Stimulated activated CD8-positive, alpha-beta memory T cell treated with anti-CD3 and anti-CD28 coated beads, Interleukin-15, amount 100 ng/mL, for 24 hours (primary cell): ENCODE measurements at places on chromosomes 1 and 21.

DNA sequence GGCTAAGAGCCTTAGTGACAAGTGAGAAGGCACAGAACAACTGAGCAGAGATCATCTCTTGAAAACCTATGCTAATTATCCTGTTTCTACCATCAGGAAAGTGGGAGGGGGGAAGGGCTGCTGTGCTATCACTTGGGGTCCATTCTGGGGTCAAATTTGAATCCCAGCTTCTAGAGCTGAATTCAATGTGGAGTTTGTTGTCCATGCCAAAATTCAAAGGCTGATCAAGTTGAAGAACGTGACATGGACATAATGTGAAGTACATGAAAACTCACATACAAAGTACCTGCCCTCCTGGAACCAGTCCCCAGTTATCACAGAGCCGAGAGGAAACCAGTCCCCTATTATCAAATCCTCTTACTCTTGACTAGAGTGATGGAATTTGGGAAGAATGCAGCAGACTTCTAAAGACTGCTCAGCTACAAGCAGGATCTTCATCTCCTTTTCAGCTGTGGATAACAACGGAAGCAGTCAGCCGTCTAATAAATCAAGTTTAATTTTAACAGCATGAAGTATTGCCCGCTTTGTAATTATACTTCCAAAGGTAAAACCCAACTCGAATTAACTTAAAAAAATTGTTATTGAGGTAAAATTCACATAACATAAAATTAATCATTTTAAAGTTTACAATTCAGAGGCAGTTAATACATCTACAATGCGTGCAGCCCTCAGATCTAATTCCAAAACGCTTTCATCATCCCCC is 78.3 kb downstream of the SLC45A1 start:
- DNase-seq, result no peak

DNA sequence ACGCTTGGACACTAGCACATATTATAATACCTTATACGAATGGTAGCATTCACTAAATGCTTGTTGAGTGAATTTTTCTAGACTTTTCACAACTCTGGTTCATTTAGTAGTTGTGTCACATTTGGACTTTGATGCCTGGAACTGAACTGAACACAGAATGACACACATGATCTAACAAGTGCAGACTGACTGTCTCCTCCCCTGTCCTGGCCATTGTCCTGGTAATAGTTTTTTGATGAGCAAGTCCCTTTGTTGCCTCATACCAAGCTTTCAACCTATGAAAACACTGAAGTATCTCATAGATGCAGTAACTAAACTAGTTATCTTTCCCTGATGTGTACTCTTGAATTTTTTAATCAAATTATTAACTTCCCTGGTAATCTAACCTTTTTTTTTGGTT is 66.4 kb downstream of the LRRC8D start:
- DNase-seq, result no peak

GRCh38 chr1:66350001-66350547 is 183.9 kb upstream of the SGIP1 start:
- no peak for DNase-seq

DNA sequence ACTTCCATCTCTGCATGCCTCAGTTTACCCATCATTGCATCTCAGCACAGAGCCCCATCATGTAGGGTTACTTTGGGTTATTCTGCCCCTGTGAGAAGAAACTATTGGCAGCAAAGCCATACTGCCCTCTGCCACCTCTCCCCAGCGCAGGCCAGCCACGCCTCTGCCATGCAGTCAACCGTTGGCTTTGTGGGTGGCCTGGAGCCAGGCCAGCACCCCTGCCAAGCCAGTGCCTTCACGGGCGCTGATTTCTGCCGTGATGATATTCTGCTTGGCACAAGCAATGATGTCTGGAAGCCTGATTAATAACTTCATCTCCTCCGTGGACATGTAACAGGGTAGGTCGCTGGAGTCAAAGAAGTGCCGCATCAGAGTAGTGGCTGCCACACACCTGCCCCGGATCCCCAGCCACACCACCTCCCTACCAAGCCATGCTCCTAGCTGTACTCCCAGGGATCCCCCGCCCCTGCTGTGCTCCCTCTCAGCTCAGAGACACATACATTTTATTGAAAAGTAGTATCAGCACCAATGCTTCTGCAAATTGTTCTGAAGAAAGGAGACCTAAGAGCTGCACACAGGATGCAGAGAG is 15.0 kb upstream of the CEP85 start:
- no peak for DNase-seq

DNA sequence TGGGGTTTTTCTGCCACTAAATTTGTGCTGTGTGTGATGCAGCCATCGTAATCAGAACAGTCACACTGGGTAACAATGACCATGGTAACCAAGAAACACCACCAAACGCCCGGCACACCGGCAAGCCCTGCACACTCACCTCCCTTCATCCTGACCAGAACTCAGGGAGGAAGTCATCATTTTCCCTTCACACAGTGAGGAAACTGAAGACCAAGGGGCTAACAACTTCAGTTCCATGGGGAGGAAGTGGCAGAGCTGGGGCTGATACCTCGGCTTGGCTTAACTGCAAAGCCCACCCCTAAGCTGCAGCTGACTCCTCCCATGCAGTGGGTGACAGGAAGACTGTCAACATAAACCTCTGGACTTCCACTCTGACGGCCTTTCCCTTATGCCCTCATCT is 69.3 kb upstream of the BCAR3 start:
- no peak for DNase-seq

- DNase-seq, result no peak
Observed at GRCh38 chr1:11529763-11530730, 51.1 kb downstream of the DISP3 start.

DNA sequence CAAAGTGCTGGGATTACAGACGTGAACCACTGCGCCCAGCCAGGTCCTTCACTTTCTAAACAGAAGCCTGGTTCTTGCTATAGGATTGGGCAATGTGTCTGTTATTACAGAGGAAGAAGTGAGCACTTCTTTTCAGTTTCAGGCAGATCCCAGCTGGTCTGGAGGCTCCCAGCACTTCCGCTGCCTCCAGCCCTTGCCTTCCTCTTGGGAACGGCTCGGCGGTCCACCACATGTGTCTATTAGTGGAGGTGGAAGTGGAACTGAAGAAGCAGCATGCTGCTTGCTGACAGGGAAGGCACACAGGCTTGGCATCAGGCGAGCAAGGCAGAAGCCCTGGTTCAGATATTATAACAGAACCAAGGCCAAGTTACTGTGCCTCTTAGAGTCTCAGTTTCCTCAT is 17.0 kb downstream of the MKNK1 start:
- DNase-seq, result no peak

DNA sequence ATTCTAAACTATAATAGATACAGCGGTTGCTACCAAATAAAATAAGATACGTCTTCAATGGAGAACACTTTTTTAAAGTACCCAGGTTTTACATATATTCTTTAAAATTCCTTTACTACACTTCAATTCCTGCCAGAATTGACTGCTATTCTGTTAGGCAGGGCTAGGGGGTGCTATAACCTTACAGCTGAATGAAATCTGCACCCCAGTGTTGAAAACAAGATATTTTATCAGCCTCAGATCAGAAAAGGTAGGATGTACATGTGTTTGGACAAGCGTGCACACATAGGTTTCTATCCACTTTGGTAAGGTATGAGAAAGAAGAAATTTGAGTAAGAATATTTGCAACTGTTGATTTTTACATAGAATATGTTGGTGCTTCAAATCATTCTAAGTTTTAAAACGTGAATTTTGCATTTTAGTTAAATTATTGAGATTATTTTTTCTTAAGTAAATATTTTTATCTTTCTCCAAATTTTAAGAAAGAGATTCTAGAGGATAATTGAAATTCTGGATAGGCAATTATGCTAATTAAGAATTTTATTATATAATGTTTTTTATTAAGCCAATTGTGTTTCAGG is 490.8 kb upstream of the ADGRL4 start:
- DNase-seq, result no peak

- DNase-seq, result no peak
Observed at GRCh38 chr1:89069951-89070350, 4.9 kb upstream of the GBP1 start.

GRCh38 chr1:23553231-23554126 is 5.8 kb downstream of the ID3 start:
- DNase-seq, result no peak

DNA sequence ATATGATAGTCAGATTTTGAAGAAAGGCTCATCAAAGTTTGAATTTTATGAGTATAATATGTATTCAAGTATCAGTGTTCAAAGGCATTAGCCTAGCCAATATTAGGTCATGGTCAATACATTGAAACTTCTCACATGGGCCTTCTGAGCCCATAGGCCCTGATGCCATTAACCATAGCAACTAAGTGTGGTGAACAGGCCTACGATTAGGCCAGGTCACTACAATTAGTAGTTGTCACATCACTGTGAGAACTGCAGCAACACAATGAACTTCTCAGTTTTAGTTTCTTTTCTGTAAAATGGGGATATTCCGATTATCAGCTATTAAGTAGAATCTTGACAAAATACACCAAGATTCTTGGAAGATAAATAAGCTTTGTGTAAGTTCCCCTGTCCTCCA is 30.0 kb downstream of the CELF3 start:
- DNase-seq, result no peak

- no peak for DNase-seq
Observed at GRCh38 chr1:65020774-65021173, 54.4 kb upstream of the JAK1 start.

GRCh38 chr1:228346731-228347130 is 59.9 kb downstream of the TRIM11 start:
- DNase-seq, result no peak

GRCh38 chr1:27122652-27123051 is 32.3 kb downstream of the SLC9A1 start:
- no peak for DNase-seq

DNA sequence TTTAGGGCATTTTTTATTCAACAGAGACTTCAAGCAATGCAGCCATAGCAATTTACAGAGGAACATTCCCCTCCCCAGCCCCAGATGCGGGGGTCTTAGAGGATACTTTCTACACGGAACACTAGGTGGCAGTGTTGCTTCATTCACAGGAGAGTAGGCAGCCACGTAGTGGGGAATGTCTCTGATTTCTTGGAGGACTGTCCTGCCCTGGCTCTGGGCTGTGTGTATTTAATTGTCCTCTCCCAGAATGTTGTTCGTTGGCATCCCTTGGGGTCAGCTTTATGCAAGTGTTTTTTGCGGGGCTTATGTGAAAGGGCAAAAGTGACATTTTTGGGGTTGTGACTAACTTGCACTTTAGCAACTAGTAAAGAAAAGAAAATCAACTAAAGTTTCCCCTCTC is 96.9 kb downstream of the PAPPA2 start:
- DNase-seq, result no peak

DNA sequence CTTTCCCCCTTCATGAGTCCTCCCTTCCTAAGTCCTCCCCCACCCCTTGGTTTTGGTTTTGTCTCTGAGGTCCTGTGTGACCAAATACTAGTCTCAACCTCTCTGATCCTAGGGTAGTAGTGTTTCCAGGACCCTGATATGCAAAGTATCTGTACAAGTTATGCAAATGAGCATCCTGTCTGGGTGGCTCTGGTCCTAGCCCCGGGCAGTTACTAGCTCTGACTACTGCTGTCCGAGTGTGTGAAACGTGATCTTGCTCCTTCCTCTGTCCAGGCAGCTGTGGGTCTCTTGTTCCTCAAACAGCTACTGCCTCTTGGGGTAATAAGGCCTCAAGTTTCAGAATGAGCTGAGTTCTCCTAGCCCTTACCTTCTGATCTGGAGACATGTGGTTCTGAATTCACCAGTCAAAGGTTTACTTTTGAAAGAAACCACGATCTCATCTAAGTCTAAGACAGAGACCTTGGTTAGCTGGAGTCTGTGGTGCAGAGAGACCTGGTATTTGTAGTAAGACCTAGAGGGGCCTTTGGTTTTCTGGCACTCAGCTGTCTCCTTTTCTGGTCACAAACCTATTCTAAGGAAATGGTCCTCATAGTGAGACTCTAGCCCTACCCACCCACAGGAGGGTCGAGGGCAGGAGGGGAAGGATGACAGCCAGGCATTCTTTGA is 31.0 kb upstream of the IL19 start:
- no peak for DNase-seq

DNA sequence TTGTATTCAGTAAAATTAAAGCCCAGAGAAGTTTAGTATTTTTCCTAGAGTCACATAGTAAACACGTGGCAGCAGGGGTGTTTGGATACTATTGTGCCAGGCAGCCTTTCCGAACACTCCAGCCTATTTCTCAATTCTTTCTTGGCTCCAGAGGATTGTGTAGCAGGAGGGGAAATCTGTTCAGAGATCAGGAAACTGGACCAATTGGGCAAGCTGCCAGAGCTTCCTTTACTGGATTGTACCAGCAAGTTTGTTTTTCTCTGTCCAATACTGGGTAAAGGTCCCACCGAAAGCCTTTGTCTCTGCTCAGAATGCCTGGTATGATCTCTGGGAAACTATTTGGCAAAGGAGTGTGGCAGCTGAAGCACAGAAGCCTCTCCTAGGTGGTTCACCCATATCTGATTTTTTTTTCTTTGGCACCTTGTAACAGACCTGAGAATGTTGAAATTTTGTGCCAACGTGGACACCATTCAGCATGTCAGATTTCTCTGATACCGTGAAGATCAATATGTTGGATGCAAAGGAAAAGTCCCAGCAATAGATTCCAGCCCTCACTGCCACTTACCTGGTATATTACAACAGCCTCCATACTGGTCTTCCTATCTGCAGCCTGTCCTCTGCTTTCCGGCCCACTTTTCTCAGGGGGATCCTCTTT is 126.2 kb downstream of the FGGY start:
- no peak for DNase-seq

DNA sequence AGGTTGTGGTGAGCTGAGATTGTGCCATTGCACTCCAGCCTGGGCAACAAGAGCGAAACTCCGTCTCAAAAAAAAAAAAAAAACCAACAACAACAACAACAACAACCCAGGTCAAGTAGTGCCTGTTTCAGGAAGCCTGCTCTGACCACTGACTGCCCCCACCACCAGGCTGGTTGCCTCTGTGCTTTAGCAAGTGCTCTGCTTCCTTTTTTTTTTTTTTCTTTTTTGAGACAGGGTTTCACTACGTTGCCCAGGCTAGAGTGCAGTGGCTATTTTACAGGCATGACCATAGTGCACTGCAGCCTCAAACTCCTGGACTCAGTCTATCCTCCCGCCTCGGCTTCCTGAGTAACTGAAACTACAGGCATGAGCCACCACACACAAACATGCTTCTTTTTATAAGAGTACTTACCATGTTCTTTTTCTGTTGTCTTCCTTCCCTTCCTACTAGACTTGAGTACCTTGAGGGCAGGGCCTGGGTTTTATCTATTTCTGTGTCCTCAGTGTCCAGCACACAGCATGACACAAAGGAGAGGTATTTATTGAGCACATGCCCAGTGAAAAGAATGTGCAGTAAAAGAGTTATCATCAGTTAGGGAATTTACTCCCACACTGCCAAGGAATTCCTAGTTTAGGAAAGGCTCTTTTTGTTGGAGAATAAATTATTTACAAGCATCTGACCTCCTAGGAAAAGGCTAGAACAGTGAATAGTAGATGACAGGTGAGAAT is 9.9 kb upstream of the COA7 start:
- no peak for DNase-seq

DNA sequence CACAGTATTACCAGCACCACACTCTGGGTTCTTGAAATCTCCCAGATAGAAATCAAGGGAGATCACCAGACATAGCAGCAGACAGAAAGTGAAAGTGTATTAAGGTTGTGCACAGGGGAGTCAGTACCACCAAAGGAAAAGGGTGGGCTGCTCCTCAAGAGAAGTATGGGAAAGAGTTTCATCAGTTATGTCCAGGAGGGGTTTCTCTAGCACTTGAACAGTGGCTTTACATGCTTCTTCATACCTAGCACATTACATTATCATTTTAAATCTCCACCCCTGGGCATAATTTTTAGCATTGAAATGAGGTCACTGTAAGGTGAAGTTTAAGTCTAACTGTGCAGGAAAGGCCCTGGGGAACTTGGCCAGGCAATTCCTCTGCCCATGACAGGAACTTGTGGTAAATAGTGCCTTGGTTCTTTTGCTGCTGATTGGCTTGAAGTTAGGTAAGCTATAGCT is 601.0 kb downstream of the NUF2 start:
- no peak for DNase-seq

GRCh38 chr21:34574601-34575529 is 40.0 kb downstream of the RCAN1 start:
- no peak for DNase-seq
